ENCODE measurements at places on chromosomes 1 and 21.

DNA sequence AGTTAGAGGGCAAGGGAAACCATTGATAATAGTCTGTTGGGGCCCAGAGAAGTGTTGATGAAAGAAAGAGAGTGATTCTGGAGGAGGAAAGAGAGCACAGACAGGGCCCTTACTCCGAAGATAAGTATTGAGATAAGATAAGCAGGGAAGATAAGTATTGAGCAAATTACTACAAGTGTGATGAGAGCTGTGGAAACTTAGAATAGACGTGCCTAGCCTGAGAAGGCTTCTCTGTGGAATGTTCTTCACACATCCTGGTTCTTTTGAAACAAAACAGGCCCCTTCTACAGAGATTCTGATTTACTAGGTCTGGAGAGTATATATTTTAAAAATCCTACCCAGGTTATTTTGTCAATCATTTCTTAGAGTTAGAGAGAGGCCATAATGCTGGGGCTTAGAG is 26.4 kb downstream of the FNBP1L start:
- DNase-seq: no peak

DNA sequence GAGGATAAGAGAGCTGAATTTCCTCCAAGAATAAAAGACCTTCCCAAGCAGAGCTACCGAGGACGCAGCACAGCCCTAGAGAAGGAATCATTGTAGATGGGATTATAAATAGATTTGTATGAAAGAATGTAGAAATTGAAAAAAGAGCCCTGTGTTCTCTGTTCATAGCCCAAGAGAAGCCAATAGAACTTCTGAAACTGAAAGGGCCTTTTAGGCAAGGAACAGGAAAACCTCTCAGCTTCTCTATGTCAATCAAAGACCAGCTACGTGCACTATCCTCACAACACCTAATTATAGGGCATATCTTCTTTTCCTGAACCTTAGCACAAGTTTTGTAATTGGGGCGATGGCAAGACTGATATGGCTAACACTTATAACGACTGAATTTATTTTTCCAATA is 192.4 kb upstream of the RNPC3 start:
- DNase-seq: peak; percentile 28

GRCh38 chr1:162872981-162873380 is 12.0 kb upstream of the CCDC190 start:
- no peak for DNase-seq

DNA sequence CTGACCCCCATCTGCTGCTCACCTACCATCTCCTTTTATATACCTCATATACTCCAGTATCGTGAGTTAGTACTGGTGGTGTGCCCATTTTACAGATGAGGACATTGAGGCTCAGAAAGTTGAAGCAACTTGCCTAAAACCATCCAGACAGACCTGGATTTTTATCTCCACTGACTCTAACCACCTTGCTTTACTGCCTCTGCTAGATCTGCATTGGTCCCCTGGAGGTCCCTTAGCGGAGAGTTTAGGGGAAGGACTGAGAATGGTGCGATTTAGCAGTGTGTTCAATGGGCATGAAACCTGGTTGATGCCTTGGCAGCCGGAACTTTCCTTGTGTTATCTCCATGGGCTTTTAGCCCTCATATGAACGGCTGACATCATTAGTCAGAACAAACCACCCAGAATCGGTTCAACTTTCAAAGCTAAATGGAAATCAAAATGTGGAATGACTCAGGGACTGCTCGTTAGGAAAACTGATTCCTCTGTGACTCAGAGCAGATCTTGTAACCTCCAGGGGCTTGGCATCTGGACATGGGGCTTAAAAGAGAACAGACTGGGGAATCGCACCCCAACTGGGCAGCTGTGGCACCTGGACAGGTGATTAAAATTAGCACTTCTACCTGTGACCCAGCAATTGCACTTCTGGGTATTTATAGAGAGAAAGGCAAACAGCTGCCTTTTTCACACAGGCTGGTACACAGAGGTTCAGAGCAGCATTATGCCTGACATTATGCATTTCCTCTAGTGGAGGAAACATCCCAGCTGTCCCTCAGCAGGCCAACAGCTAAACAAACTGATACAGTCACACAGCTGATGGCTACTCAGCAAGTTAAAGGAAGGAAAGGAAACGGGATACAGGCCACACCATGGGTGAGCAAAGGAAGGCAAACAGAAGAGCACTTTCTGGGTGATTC is 25.3 kb downstream of the TMEM51 start:
- peak; percentile 68 for DNase-seq

DNA sequence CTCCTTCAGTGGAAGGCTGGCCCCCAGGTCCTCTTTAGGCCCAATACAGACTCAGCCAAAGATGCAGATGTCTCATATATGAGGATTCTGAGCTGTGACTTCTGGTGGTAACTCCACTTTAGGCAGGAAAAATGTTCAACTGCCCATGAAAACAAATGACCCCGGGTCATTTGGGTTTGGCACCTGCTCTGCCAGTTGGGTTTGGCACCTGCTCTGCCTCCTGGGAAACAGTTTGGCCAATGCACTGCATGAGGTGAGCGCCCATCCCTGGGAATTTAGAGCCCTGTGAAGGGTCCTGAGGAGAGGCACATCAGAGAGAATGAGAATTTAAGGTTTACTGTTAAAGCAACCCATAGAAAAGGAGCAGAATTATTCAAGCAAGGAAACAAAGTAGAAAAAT is 45.3 kb downstream of the B3GALT5 start:
- no peak for DNase-seq
